Activated T-cell treated with anti-CD3 and anti-CD28 coated beads for 1 hour (primary cell): ENCODE measurements at places on chromosomes 6 and 20.

DNA sequence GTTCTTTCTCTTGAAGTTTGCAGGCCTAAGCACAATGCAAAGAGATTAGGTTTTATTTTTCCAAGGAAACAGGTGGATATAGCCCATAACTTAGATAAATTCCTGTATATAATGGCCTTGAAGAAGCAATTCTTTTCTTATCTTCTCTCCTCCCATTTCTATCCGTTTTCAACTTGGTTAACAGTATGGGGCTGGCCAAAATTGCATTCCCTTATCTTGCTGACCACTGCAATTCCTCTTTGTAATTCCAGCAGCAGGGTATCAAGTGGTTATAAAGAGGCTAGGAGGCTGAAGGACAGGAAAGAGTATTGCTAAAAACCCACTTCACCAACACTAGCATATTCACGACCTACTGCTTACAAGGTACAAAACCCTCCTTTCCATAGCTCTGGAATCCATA lies 643.5 kb upstream of the ID4 start:
- no peak for DNase-seq

DNA sequence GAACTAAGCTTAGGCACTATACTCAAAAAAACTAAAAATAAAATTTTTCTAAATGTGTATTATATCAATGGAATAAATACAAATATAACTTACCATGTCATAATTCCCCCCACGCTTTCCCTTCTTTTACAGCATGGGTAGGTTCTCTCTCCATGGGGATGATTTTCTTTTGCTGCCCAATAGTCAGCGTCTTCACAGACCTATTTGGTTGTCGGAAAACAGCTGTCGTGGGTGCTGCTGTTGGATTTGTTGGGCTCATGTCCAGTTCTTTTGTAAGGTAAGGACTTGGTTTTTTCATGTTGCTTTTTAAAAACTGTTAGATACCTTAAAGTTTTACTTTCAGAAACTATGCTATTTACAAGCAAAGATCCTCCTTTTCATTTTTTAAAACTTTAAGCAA lies 85.3 kb downstream of the SLC16A10 start:
- no peak for DNase-seq

DNA sequence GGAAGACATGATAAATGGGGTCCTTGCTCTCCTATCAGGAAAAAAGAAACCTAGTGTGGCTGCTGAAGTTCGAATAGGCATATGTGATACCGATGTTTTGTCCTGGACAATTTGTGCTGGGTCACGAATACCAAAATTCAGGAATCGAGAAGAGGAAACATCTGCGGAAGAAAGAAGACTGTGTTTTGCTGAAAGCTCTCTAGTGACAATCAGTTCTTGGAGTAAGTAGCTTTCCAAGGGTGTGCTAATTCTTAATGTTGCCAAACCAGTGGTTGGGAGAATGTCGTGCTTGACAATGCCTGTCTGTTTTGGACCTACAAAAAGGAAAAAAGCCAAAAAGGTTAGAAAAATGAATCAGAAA lies 956.1 kb downstream of the PHF3 start:
- no peak for DNase-seq

- no peak for DNase-seq
Measured at GRCh38 chr20:17556837-17557674, 12.8 kb upstream of the DSTN start.

- DNase-seq: no peak
Measured at GRCh38 chr6:3117912-3118352, 579 bp upstream of the BPHL start.

DNA sequence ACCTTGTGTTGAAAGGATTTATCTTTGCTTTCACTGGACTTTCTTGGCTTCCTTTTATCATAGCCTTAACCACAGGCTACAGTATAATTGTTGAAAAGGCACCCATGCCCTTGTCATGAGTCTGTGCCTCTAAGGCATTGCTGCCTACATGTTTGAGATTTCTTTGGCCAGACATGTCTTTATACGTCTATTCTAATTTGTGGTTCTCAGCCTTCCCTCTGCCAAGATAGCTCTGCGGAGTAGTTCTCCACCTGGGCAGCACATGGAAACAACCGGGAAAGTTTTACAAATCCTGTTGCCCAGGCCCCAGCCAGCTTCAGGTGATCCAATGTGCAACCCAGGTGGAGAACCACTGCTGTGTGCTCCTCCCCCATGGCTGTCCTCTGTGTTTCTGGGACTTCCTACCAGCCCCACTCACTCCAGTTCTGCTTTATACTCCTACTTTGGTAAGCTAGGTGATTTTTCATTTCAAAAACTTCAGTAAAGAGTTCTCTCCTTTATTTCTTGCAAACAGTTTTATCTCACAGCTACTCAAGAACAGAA lies 159.6 kb upstream of the MYLIP start:
- no peak for DNase-seq

- peak; percentile 65 for DNase-seq
Measured at GRCh38 chr6:170271771-170272314, 19.0 kb downstream of the DLL1 start.

- no peak for DNase-seq
Measured at GRCh38 chr6:105940990-105941389, 145.1 kb upstream of the PRDM1 start.
